ENCODE measurements at places on chromosomes 11 and 22.
A peak's percentile ranks its signal among the peaks of the same experiment; 100 is the strongest.

- no peak for DNase-seq
Observed at GRCh38 chr11:36792996-36793914, 195.2 kb upstream of the RAG2 start.

DNA sequence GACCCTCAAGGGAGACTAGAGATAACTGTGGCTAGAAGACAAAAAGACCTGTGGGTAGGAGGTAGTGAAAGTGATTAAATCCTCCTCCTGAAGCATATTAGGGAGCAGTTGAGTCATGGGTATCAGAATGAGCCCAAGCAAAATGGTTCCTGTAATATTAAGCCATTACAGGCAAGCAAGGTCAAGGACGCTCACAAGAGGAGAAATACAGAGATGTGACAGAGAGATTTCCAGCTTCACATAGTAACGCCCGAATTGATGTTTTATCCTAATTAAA is 77.7 kb downstream of the FAM76B start:
- DNase-seq, result no peak

GRCh38 chr22:37183432-37184379 is 4.3 kb downstream of the C1QTNF6 start:
- DNase-seq, result no peak

- DNase-seq, result peak; percentile 68
Observed at GRCh38 chr11:114448749-114449482, 9.6 kb downstream of the REXO2 start.

DNA sequence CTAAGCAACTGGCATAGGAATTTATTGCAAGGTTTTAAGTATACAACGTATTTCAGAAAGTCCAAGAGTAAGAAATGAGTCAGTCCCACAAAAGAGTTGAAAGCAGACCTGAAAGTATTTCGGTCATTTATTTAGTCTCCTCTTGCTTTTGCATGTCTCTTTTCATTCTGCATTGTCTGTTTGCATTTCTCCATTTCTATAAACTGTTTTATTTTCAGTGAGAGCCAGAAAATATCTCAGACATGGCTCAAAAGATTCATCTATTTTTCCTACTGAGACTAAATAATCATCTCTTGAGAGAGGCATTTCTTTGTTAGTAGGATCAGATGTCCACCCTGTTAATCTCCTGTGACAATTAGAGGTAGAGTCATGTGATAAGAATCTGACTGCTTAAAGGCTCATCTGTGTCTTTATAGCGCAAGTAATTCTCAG is 219.1 kb upstream of the CCDC179 start:
- DNase-seq, result no peak

GRCh38 chr11:35223371-35223796 is 84.4 kb downstream of the CD44 start:
- DNase-seq, result no peak

GRCh38 chr11:131546218-131546895 is 175.9 kb downstream of the NTM start:
- no peak for DNase-seq

GRCh38 chr11:20444535-20444934 is 57.0 kb downstream of the PRMT3 start:
- no peak for DNase-seq

DNA sequence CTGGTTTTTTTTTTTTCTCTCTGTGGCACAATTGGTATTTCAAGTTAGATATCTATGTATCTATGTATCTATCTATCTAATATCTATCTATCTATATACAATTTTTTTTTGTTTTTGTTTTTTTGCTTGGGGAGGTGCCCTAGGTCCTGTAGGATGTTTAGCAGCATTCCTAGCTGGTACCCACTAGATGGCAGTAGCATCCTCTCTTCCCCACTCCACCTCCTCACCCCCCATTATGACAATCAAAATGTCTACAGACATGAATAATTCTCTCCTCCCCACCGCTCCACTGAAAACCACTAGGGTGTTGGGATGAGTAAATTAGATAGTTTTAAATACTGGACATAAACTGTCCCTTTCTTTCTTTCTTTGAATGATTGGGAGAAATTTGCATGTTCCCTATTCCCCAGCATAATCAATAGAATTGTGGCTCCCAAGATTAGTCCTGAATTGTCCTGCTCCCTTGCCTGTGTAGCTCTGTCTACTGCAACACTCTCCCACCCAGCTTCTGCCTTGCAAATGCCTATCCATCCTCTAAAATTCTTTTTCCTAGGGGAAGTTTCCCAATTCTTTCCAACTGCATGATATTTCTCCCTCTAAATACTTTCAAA is 1152.4 kb downstream of the LRRC4C start:
- DNase-seq, result no peak
